Right renal pelvis (tissue), 4 donors: ENCODE measurements at places on chromosomes 1 and 21. TPM values are rescaled to one million over a fixed set of nuclear protein-coding genes. Genes with fewer than 3 reads are reported as not detected.

Gene GSTM5
- polyA plus RNA-seq: 40.0 TPM

DNA sequence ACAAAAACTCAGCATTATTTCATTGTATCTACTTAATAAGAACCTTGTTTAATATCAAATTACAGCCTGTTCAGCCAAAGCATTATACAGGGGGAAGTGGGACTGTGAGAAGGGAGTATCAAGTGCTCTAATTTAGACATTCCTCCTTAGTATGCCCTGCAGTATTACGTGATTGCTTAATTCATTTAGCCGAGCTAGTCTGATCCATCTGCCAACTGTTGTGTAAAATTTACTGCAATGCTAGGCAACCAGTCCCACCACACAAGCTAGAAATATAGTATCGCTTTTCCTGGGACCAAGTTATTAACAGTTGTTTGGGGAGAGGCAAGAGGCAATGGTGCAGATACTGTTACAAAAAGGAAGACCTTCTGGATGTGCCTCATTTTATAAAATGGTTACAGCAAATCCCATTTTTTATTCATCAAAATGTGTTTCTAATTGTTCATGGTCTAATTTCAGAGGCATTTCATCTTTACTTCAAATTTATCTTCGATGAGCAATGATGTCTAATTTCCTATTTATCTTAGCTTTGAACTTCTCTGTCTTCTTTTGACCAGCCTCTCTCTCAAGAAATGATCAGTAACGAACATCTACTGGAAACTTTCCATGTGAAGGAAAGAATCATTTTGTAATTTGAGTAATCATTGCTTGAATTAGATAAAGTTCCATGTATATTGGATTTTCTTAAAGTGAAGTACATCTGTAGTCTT is 283.3 kb downstream of the DUSP10 start:
- no peak for DNase-seq

DNA sequence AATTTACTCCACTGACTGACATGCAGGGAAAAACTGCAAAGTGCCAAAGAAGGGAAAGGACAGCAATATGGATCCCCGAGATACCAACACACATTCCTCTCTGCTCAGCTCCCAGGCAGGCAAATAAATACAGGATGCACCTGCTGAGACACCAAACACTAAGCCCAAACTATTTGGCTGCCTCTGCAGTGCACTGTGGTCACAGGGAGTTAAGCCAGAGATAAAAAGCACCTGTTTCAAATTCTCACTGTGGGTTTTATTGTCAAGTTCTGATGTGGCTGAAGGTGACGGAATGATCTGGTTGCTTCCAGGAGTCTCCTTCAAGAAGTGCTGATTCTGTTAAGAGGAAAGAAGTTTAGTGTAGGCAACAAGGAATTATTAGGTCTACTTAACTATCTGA is 17.7 kb downstream of the TEX38 start:
- DNase-seq: no peak

DNA sequence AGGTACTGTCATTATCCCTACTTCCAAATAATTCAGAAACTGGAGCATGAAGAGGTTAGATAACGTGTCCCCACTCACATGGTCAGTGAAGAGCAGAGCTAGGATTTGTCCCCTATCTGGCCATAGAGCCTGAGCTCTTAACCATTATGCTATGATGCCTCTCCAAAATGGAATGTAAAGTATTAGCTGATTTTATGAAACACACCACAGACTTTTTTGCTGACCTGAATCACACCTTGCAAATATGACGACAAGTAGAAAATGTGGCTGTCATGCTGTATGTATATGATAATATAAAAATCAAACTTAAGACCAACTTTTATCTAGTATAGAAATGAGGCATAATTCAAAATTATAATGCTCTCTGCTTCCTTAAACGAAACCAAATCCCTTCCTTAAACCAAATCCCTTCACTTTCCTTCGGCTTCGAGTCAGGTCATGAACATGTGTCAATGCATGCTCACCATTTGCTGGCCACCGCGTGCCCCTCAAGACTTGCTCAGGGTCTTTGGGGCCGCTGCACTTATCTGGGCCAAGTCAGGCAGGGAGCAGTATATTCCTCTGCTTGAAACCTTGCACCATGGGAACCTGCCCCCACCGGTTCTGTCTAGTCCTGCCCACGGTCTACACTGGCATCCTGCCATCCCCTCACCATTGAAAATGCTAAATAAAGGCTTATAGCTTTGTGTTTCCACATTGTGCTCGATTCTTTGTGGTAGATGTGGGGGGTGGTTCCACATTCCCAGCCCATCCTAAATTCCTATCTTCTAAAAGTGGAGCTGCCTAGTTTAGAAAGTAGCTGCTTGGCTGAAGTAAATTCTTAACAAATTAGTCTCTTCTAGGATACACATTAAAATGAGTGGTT is 1.6 kb upstream of the TMCC2 start:
- DNase-seq: no peak

- DNase-seq: no peak
Observed at GRCh38 chr1:28258628-28259251, 578 bp upstream of the SESN2 start.

- DNase-seq: peak; percentile 70
Observed at GRCh38 chr1:206912445-206913095, 9.2 kb downstream of the FCMR start.

GRCh38 chr1:45589861-45590260 is 6.0 kb downstream of the NASP start:
- no peak for DNase-seq

- DNase-seq: peak; percentile 40
Observed at GRCh38 chr1:60108196-60108595, 34.6 kb upstream of the C1orf87 start.

DNA sequence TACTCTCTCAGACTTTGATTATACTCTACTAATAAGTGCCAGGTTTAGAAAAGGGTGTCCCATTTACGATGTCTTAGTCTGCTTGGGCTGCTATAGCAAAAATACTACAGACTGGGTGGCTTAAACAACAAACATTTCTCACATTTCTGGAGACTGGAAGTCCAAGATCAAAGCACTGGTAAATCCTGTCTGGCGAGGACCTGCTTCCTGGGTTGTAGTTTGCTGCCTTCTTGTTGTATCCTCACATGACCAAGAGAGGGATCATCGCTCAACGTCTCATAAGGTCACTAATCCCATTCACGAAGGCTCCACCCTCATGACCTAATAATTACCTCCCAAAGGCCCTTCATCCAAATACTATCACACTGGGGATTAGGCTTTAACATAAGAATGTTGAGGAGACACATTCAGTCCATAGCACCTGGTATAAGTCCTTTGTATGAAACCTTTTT is 12.0 kb downstream of the PRDX6 start:
- no peak for DNase-seq
